ENCODE measurements at places on chromosomes 12 and 14. TPM values are rescaled to one million over a fixed set of nuclear protein-coding genes. Genes with fewer than 3 reads are reported as not detected.

DNA sequence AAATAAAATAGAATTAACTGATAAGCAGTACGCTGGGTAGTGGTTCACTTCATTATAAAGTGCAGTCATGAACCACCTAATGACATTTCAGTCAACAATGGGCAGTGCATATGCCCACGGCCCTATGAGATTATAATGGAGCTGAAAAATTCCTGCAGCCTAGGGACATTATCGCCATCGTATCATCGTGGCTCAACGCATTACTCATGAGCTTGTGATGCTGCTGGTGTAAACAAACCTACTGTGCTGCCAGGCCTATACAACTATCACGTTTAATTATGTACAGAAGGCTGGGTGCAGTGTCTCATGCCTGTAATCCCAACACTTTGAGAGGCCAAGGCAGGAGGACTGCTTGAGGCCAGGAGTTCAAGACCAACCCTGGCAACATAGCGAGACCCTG is 62.3 kb upstream of the TMEM263 start:
- ATAC-seq, result no peak

MYH6 gene
- total RNA-seq, result 0.82 TPM

DNA sequence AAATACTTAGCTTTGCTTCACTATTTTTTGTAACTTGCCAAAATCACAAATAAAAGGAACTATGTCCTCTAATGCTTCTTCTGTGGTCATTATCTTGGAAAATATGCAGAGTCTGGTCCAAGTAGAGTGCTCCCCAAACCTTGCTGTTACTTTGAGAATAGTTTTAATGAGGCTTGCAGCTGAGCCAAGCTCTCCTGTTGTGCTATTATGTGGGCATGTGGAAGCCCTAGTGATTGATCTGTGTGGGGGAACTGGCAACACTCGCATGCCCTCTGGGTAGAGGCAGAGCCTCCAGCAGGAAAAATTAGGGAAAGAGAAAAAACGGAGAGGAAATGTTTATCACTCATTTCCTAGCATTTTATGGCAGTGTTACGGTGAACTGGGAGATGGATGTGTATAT is 473.1 kb downstream of the EGLN3 start:
- no peak for ATAC-seq

OR4E2 gene
- total RNA-seq, result not detected

GLT8D2 gene
- total RNA-seq, result not detected

- peak; percentile 53 for ATAC-seq
These were observed 58.7 kb upstream of the PRMT8 start for GRCh38 chr12:3432176-3432742.

DNA sequence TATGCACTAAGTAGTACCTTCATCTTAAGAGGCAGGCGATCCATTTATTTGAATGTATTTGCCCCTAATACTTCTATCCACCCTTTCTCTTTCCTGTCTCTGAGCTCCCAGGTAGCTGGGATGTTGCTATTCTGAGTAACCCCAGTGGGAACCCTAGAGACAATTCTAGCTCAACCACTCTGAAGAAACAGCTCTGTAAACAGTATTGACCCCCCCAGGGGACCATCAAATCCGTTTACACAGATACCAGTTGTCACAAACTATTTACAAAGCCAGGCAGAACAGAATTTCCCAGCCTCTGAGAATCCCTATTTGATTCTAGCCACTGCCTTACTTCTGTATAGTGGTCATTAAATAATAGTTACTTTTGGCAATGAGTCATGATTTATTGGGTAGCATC is 64.9 kb downstream of the MIPOL1 start:
- ATAC-seq, result no peak

- ATAC-seq, result peak; percentile 11
These were observed 185.8 kb downstream of the DUSP6 start for GRCh38 chr12:89166525-89166934.

C1QL4 gene
- not detected for total RNA-seq

GRCh38 chr12:5633106-5633505 is 201.2 kb downstream of the NTF3 start:
- no peak for ATAC-seq

PRMT5 gene
- total RNA-seq, result 61.7 TPM

GRCh38 chr12:43516045-43516444 is 36.0 kb downstream of the ADAMTS20 start:
- ATAC-seq, result no peak

GRCh38 chr14:104366931-104367865 is 212.4 kb upstream of the C14orf180 start:
- ATAC-seq, result no peak

- no peak for ATAC-seq
These were observed 14.0 kb downstream of the RTRAF start for GRCh38 chr14:52003324-52003723.

GRCh38 chr14:38311655-38312054 is 55.8 kb upstream of the CLEC14A start:
- ATAC-seq, result no peak

DNA sequence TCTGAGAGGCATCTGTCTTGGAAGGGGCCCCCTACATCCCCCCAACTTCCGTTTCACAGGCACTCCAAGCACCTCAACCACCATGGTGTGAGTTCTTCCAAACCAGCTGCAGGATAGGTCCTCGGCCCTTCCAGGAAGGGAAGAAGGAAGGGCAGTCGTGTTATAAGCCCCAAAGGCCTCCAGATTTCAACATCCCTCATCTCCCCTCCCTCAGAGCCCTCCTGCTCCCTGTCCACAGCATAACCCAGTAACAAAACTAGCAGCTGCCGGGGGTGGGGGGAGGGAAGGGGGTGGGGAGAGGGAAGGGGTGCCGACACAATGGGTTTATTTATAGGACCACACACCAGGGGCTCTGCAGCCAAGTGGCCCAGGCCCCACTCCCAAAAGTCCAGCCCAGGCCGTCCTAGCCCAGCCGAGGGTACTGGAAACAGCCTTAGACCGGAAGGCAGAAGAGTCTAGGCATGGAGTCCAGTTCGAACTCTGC is 18.3 kb downstream of the NCKAP5L start:
- no peak for ATAC-seq

GRCh38 chr12:53728206-53728605 is 954 bp upstream of the CALCOCO1 start:
- ATAC-seq, result no peak

DNA sequence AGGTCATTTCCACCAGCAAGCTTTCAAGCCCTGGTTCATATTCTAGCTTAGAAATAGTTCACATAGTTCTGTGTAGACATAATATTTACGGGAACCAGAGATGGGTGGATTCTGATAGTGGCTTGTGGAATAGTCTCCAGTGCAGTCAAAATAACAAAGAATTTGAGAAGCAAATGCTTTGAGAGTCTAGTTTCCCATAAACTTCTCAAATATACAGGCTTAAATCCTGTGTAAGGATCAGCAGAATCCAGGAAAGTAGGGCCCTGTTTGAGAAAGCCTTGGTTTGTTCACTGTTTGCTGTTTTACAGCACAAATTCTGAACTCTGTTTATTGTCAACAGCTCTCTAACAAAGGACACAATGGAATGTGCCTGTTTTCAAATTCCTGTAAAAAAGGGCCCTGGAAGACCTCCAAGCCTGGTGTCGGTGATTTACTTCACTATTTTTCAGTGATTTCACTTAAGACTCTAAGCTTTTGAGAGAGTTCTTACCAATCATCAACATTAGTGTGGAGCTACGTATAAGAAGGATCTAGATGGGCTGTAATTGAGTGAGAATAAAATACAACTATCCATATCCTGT is 11.4 kb upstream of the FOS start:
- ATAC-seq, result no peak

GRCh38 chr12:79939728-79940310 is 4.9 kb upstream of the PPP1R12A start:
- no peak for ATAC-seq

GRCh38 chr12:90250766-90251165 is 542.1 kb upstream of the ATP2B1 start:
- no peak for ATAC-seq

GRCh38 chr12:70798016-70798783 is 122.3 kb downstream of the PTPRR start:
- no peak for ATAC-seq

GRCh38 chr12:121102307-121102706 is 30.4 kb upstream of the P2RX7 start:
- no peak for ATAC-seq

TSPAN11 gene
- 0.17 TPM for total RNA-seq

DYNC1H1 gene
- total RNA-seq, result 319 TPM

KERA gene
- total RNA-seq, result not detected

DNA sequence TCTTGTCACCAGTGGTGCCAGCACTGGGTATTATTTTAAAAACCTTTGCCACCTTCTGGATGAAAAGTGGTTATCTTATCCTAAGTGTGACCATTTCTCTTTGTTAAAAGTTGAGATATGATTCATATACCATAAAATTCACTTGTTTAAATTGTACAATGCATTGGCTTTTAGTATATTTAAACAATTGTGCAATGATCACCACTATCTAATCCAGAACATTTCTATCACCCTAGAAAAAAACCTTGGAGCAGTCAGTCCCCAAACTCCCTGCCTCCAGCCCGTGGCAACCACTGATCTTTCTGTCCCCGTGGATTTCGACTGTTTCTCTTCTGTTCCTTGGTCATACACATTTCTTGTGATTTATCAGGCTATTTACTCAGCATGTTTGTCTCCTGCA is 28.3 kb downstream of the SH2B3 start:
- no peak for ATAC-seq

DNA sequence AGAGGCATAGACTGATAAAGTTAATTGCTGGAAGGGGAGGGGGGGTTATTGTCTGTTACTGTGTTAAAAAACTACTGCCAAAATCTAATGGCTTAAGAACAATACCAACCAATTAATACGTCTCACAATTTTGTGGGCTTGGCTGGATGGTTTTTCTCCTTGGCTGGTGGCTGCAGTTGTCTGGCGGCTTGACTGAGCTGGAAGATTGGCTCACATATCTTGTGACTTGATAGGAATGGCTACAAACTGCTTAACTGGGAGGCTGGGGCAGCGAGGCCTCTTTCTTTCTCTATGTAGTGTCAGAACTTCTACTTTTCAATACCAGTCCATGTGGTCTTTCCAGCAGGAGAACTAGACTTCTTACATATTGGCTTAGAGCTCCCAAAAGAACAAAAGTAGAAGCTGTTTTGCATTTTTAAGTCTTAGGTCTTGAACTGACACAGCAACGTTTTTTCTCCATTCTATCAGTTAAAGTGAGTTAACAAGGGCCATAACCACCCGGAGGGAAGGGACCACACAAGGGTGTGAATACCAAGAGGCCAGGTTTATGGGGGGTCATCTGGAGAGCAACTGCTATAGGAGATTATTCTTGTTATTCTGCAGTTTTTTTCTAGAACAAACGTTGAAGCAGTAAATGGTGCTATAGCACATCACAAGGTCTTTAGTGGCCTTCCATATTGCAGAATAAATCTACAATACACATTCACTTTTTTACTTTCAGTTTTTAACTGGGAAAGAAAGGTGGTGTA is 46.9 kb downstream of the ZDHHC17 start:
- ATAC-seq, result no peak

DNA sequence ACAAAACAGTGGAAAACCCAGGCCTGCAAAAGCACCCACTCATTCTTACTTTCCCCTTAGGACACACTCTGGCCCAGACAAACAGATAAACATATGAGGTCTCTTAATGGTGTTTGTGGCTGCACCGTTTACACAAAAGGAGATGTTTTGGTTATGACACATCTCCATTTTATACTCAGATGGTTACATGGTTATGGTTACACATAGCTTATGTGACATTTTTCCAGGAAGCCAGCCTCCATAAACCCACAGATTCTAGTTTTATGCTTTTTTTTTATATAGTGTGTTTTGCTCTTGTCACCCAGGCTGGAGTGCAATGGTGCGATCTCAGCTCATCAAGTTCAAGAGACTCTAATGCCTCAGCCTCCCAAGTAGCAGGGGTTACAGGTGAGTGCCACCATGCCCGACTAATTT is 3.5 kb upstream of the KLRD1 start:
- ATAC-seq, result peak; percentile 92

OAS3 gene
- total RNA-seq, result 17.4 TPM

CRACR2A gene
- 46.3 TPM for total RNA-seq

GRCh38 chr12:104216521-104216924 is 944 bp downstream of the TXNRD1 start:
- ATAC-seq, result no peak

KRT75 gene
- total RNA-seq, result not detected

GRCh38 chr12:23895792-23896218 is 53.7 kb downstream of the SOX5 start:
- no peak for ATAC-seq

GRCh38 chr14:44453433-44454171 is 53.5 kb downstream of the FSCB start:
- ATAC-seq, result no peak

DNA sequence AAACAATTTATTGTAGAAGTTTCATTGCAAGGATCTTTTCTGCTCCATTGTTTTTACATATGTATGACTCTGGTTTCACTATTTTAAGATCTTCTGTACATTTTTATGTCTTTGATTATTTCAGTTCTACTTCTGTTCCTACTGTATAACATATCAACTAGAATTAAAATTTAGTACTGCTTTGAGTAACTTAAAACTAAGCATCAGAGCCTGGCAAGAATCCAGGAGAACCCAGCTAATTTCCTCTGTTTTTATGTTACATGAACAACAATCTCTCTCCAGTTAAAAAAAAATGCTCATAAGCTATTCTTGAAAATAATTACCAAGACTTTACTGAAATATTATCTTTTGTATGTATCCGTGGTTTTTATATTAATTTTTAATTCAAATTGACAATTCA is 370.7 kb downstream of the TMTC2 start:
- no peak for ATAC-seq

GALNT8 gene
- 0.89 TPM for total RNA-seq

GRCh38 chr12:57213763-57214397 is 2.7 kb upstream of the NXPH4 start:
- ATAC-seq, result no peak

DNA sequence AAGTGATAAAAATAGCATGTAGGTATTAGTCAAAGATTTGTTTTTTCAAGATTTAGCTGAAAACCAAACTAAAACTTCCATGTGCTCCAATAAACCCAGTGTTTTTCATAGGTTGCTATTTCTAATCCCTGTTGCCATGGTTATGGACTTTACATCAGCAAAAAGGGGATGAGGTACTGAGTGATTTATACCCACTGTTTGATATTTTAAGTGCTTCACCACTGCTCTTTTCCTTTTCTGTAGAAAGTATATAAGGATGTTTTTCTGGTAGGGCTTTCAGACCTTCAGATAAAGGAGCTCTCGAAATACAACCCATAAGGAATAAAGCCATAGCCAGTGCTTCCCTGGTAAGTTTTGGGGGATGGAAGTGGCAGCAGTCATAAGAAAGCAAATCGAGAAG is at the start of gene OTOGL:
Gene OTOGL, plus strand, starts transcription at position 279 of the 400 bp plus-strand sequence. CDS start 109,895 bp downstream, outside the sequence.
- no peak for ATAC-seq

All from activated T-helper 17 cell treated with anti-CD3 and anti-CD28 coated beads, Interleukin-2, amount 50 U/mL, for 72 hours (primary cell).